Progenitor cell of endocrine pancreas (in vitro differentiated cells): ENCODE measurements at places on chromosomes 16 and 17. TPM values are rescaled to one million over a fixed set of nuclear protein-coding genes. Genes with fewer than 3 reads are reported as not detected.

Gene OR1A1
- total RNA-seq = not detected in 2 replicates

Gene HBQ1
- 0.60 and 0.84 TPM in 2 replicates for total RNA-seq

Gene ADGRG1
- total RNA-seq = 19.7 and 26.2 TPM in 2 replicates

Gene RNF222
- not detected in 2 replicates for total RNA-seq

Gene BFAR
- total RNA-seq = 75.0 and 76.1 TPM in 2 replicates

Gene MYADML2
- total RNA-seq = not detected in 2 replicates

GRCh38 chr16:85072076-85072860 is 40.0 kb downstream of the CIBAR2 start:
- no peak for DNase-seq

DNA sequence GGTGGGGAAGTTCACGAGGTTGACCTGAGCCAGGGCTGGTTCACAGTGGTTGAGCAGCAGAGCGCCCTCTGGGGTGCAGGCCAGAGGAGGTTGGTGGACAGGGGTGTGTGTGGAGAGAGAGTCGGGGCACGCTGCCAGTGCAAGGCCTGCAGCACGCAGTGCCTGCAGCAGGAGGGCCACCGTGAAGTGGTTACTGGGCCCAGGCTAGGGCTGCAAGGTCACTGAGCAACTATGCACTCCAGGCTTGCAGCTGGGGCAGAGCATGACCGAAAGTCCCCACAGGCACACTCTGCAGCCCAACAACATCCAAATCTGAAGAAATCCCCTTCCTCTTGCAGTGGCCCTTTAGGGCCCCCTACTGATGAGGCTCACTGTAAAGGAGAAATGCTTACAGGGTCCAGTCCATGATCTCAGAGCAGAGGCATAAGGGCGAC is 89.1 kb upstream of the NOL11 start:
- no peak for DNase-seq

- no peak for DNase-seq
Observed at GRCh38 chr16:57530522-57531252, 5.7 kb downstream of the CCDC102A start.

DNA sequence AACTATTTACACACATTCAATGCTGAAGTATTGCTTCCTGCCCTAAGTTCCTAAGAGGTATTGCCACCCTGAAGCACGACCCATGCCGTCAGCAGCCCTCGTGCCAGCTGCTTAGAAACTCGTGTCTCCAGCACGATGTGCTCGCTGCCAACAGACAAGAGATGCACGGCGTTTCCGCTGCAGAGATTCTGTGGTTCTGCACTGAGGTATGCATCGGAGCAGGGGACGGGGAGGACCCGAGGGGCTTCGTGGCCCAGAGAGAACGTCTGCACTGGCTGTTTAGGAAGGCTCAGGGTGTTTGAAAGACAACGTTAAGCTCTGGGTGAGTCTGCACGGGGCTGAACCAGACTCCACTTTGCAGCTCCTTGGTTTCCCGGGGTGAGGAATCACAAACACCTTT is 82.7 kb upstream of the CREBBP start:
- DNase-seq = no peak

GRCh38 chr16:22313876-22314470 is 16.8 kb downstream of the POLR3E start:
- DNase-seq = no peak

GRCh38 chr16:11350921-11351335 is 5.7 kb downstream of the RMI2 start:
- no peak for DNase-seq

- no peak for DNase-seq
Observed at GRCh38 chr17:32917081-32917480, 10.9 kb upstream of the TMEM98 start.

- no peak for DNase-seq
Observed at GRCh38 chr17:16418685-16419068, 3.3 kb downstream of the TRPV2 start.
